ENCODE measurements at places on chromosomes 11 and 22.

DNA sequence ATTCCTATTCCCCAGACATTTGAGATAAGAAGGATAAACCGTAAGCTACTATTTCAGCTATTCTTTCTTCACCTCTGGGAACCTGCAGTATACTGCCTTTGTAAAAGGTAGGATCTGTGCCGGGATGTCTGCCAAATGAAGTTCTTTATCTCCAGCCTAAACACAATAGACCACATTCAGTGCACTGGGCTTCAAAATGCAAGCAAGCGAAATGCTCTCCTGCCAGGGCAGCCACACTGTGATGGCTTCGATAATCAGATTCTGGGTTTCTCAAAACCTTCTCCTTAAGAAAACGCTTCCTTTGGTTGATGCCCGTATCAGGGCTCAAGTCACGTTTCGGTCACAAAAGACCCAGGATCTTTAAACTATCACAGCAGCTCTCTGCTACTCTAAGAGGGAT is 299.5 kb upstream of the B3GAT1 start:
- no peak for DNase-seq

- DNase-seq: no peak
Observed at GRCh38 chr11:829847-830294, 2.2 kb downstream of the CRACR2B start.

DNA sequence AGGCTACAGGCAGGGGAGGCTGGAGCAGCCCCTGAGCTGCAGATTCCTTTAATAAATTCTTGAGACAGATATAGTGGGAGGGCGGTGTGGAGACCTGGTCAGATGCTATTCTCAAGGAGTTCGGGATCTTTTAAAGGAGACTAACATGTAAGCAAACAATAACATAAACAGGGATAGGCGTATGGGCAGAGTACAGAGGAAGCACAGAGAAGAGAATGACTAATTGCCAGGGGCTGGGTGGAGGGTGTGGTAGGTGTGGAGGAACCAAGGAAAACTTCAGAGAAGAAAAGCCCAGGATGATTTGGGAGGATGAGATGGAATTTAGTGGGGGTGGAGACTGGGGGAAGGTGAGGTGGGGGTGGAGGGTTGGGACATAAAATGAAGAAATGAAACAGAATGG is 9.7 kb upstream of the HEPHL1 start:
- DNase-seq: no peak

GRCh38 chr11:80241766-80242165 is 800.9 kb upstream of the TENM4 start:
- DNase-seq: no peak

- DNase-seq: no peak
Observed at GRCh38 chr11:93392867-93393266, 62.3 kb downstream of the DEUP1 start.

GRCh38 chr11:76269661-76270261 is 63.5 kb upstream of the WNT11 start:
- no peak for DNase-seq

DNA sequence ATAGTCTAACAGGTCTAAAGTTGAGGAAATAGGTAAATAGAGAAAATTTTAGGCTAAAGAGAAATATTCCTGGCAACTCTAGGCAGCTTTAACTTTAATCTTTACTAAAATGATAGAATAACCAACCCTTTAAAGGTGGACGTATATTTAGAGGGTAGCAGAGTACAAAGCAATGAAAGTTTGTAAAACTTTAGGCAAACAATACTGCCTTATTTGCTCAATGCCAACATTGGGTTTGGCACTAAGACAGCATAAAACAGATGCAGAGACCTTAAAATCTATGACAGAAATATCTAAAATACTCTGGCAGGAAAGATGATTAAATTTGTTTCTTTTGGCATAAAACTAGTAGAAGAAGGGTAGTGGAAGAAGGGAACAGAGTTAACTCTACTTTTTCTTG is 70.7 kb downstream of the EMSY start:
- no peak for DNase-seq

GRCh38 chr11:93238956-93239355 is 41.2 kb upstream of the SLC36A4 start:
- DNase-seq: no peak

- DNase-seq: no peak
Observed at GRCh38 chr11:19953909-19954308, 206.4 kb downstream of the DBX1 start.

DNA sequence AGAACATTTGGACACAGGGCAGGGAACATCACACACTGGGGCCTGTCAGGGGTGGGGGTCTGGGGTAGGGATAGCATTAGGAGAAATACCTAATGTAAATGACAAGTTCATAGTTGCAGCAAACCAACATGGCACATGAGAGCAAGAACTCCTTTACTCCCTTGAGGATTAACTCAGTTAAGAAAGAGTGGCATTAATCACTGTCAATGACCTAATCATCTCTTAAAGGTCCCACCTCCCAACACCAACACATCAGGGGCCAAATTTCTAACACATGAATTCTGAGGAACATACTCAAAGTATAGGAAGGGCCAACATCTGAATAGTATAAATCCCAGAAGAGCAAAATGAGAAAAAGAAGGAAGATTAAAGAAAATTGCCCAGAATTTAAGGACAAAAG is 272.9 kb downstream of the SWAP70 start:
- DNase-seq: no peak

DNA sequence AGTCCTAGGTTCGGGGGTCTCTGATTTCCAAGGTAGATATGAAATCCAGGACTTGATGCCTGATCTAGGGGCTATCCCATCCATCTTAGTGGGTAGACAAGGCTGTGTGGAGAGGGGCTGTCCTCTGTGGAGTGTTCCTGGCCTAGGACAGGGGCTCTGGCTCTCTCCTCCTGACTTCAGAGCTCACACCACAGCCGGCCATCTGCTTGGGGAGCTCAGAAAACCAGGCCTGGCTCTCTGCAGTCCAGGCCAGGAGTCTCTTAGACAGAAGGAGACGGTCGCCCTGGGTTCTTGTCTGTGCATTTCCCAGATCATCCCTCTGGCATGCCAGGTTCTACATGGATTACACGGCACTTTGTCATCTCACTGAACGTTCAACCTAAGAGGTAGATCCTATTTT is 17.9 kb downstream of the TUB start:
- DNase-seq: no peak

- no peak for DNase-seq
Observed at GRCh38 chr22:43343262-43343669, at the start of gene SCUBE1. SCUBE1 (minus strand) TSS chr22:43343372; CDS start chr22:43343261, 111 bp downstream.

- DNase-seq: no peak
Observed at GRCh38 chr11:94452988-94453387, 40.7 kb downstream of the MRE11 start.

DNA sequence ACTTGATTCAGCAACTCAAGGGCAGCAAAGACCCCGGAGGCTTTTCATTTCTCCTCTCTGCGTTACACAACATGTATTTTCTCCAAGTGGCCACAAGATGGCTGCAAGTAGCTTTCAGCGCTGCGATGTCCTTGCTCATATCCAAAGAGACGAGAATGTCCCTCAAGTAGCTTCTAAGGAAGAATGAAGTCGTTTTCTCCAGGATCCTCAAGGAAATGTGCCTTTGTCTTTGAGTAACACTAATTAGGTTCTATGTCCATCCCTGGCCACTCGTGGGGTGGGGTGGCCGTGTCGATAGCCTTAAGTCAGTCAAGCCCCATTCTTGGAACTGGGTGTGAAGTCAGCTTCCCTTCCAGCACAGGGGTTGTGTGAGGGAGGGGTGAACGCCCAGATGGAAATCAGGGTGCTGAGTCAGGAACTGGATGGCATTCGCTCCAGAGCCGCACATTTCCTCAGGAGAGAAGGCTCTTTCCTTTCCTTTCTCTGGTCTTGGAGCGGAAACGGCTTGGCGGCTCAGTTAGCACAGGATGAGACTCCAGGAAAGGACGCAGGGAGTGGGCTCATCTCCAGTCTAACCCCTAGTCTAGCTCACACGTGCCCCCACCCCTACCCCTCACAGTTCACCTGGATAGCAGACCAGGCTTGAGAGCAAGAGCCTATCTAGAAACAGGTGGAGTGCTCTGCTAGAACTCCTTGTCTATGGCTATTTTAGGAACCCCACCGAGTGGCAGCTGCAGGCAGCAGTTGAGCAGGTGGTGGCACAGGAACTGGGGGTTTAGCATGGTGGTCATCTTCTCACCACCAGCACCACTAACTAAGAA is 44.3 kb downstream of the NNMT start:
- DNase-seq: no peak

DNA sequence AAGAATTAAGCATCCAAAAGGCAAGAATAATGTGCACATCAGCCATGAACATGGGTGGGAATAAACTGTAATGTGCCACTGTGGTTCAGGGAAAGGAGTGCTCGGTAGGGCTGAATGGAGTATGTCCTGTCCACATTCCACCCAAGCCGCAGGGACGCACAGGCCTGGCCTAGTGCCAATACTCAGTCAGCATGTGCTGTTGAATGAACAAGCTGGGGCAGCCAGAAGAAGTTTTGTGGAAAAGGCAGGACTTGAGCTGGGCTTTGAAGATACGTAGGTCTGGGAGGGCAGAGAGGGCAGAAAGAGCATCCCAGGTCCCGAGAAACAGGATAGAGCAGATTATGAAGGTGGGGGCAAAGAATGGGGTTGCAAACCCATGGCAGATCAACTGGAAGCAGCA is 60.0 kb upstream of the PLET1 start:
- no peak for DNase-seq

DNA sequence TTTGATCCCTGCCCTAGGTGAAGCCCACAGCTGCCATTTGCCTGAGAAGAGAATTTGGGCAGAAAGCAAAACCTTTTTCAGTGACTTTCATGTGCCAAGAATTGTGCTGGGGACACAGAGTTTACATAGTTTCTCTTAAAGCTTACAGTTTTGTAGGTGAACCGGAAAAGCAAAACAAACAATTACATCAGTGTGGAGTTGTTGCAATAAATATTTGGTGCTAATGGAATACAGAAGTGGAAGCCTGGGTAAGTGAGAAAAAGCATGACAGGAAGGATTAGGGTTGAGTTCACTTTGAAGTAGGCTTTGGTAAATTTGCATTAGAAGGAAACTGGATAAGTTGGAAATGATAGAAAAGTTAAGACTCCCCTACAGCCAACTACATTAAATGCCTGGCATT is 82.7 kb downstream of the RASSF10 start:
- no peak for DNase-seq

GRCh38 chr11:72007089-72007476 is 8.4 kb downstream of the IL18BP start:
- DNase-seq: no peak

- no peak for DNase-seq
Observed at GRCh38 chr22:31313366-31314147, 21.3 kb upstream of the PIK3IP1 start.

DNA sequence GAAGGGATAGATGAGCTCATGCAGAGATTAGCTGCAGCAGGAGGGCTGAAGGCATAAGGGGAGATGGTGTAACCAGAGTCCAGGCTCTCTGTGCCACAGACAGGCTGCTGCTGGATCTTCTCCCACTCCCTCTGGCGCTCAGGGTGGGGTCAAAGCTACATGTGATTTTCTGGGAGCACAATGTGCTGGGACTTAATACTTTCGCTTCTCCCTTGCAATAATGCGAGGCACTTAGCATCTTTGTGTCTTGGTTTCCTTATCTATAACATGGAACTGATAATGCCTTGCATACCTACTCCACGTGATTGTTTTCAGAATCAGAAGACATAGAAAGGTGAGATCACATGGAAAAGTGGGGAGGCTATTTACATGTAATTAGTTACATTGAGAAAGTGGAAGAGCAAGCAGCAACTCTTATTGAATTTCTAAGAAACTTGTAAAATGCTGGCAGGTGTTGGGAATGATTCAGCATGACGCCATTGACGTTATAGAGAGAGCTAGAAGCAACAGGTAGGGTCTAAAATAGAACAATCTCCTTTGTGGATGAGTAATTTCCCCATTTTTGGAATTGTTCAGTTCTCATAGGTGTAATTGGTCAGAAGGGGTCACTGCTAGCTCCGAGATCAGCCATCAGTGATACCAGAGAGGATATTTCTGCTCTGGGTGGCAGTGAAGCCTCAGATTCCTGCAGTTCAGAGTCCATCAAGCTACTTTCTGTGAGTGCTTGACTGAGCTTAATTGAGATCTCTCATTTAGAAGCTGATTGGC is 8.2 kb upstream of the OR9I1 start:
- no peak for DNase-seq

DNA sequence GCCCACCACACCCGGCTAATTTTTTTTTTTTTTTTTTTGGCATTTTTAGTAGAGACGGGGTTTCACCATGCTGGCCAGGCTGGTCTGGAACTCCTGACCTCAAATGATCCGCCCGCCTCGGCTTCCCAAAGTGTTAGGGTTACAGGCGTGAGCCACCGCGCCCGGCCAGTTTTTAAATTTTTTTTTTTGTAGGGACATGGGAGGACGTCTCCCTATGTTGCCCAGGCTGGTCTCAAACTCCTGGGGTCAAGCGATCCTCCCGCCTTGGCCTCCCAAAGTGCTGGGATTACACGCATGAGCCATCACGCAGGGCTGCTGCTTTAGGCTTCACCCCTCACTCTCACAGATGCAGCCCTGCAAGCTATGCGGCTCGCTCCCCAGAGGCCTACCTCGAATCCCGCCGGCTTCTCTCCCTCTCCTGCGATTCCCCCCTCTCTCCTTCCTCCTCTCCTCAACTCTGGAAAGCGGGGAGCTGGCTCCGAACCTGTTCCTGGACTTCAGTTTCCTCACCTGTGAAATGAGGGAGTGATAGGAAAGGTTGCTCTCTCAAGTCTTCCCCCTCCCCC is 926 bp downstream of the CCDC157 start:
- DNase-seq: no peak

DNA sequence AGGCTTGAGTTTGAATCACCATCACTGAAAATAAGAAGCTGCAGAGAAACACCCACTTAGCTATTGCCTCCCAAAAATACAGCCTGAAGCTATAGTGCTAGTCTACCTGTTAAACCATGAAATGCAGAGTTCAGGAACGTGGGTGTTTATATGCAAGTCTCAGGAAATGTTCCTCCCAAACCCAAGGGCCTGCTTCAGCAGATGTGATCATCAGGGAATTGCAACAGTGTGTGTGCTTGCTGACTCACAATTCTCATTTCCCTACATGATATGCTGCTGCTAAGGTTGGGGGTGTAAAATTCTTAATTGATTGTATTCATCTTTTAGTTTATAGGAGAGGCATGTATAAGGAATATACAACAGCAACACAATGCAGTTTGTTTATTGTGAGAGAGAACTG is 49.6 kb downstream of the NUP98 start:
- no peak for DNase-seq

DNA sequence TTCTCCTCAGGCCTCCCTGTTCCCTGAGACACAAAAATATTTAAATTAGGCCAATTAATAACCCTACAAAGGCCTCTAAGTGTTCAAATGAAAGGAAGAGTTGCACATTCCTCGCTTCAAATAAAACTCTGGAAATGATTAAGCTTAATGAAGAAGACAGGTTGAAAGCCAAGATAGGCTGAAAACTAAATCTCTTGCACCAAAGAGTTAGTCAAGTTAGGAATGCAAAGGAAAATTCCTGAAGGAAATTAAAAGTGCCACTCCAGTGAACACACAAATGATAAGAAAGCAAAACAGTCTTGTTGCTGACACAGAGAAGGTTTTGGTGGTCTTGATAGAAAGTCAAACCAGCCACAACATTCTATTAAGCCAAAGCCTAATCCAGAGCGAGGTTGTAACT is 574.4 kb downstream of the OPCML start:
- DNase-seq: no peak

GRCh38 chr11:107882095-107882820 is 23.7 kb upstream of the SLC35F2 start:
- DNase-seq: no peak
